ENCODE measurements at places on chromosomes 11 and 22.

DNA sequence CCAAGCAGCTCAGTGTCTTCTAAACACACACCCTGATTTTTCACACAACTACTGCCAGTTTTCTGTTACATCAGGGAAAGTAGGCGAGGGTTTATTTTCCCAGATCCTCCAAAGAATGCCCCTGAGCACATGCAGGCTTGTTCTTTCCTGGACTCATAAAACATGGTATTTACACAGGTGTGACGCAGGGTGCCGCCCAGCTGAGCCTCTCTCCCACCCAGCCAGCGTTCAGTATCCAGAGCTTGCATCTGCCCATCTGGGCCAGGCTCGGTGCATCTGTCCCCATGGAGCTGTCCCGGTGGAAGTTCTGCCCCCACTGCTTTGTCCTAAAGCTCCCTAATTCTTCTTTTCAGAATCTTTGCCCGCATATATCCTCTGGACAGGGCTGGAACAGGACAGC lies 44.8 kb upstream of the ISX start:
- DNase-seq: no peak

DNA sequence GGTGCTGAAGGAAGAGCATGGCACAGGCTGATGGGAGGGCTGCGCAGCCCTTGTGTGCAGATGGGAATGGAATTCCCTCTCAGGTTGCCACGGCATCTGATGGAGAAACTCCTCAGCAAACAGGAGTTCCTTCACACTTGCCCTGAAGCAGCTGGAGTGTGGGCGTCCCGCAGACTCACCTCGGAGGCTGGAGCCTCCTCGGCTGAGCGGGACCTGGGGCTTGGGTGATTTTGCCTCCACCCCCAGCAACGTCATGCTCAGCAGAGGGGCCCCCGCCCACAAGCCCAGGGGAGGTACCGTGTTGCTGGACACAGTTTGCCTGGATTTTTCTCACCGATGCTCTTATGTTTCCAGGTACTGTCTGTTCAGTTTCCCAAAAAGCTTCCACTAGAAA lies 63.4 kb downstream of the MYO7A start:
- no peak for DNase-seq

GRCh38 chr11:65787649-65788622 lies 1.1 kb downstream of the OVOL1 start:
- DNase-seq: no peak

DNA sequence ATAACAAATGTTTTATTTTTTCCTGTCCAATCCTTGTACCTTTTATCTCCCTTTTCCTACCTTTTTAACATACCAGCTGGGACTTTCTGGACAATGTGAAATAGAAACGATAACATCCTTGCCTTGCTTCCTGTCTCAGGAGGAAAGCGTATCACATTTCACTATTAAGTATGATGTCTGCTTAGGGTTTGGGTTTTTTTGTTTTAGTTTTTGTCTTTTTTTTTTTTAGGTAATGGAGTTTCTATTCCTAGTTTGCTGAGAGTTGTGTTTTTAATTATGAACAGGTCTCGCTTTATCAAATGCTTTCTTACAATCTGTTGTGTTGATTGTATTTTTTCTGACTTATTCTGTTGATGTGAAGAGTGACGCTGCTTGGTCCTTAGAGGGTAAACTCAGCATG lies 64.2 kb upstream of the KCNQ1OT1 start:
- DNase-seq: no peak
